ENCODE measurements at places on chromosomes 12 and 14.

DNA sequence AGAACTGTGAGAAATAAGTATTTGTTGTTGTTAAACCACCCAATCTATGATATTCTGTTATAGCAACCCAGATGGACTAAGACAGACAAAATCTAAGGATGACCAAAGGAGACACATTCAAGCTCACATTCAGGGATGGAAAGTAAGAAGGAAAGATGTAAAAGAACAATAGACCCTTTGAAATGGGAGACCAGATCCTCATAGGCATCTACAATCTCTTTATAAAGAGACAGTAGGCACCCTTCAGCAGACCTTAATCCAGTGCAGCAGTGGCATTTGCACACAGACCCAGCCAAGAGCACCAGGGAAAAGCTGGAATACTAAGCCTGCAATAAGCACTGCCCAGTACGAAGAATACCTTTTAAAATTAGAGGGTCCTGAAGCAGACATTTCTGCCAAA is 132.7 kb downstream of the KLHL28 start:
- no peak for DNase-seq

DNA sequence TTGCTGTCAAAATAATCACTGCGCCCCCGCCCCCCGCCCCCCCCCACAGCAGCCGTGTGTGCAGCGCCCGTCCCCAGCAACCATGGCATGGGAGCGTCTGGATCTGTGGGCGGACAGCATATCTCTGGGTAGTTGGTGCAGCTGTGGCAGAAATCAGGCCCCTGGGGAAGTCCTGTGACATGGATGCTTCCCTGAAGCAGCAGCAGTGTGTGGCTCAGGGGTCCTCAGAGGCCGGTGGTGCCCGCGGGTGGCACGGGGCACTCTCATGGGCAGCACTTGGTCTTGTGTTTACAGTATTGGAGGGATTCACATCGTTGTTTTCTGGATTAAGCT is 19.2 kb downstream of the XRCC3 start:
- DNase-seq, result no peak

- no peak for DNase-seq
Measured at GRCh38 chr12:46921764-46922133, 96.0 kb upstream of the SLC38A4 start.

DNA sequence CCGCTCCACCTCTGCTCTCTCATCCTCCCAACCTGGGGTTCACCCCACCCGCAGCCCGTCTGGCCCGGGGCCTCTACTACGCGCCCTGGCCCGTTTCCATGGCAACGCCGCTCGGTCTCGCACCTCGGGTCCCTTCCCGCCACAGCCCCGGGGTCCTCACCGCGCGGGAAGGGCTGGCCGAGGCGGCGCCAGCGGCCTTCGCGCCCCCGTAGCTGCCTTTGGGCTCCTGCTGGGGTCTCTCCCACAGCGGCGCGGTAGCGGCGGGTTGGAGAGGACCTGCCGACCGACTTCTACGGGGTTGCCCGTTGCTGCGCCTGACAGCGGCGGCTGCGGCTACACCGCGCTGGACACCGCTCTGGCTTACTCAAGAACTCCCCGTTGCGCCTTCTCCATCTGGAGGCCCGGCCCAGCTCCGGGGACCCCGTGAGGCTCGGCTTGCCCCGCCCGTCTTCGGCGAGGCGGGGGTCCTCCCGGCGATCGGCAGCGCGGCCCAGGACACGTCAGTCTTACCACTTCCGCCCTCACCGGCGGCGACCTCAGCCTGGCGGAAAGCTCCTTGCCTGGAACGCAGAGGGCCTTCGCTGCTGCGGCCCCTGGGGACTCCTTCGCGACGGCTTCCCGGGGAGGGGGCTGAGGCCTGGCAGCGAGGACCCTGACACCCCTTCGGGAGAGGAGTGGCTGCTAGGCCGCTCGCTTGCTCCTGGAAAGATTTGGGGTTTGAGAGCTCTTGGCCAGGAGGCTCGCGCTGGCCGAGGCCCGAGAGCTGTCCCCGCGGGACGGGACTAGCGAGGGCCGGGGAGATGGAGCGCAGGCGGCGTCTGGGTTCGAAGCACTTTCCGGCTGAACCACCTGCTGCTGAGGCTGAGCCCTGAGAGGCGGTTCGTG is at the start of gene TM9SF1:
Gene TM9SF1, minus strand, starts transcription at position 256 of the 885 bp plus-strand sequence. CDS start 422 bp downstream, outside the sequence.
- DNase-seq, result peak; percentile 49

DNA sequence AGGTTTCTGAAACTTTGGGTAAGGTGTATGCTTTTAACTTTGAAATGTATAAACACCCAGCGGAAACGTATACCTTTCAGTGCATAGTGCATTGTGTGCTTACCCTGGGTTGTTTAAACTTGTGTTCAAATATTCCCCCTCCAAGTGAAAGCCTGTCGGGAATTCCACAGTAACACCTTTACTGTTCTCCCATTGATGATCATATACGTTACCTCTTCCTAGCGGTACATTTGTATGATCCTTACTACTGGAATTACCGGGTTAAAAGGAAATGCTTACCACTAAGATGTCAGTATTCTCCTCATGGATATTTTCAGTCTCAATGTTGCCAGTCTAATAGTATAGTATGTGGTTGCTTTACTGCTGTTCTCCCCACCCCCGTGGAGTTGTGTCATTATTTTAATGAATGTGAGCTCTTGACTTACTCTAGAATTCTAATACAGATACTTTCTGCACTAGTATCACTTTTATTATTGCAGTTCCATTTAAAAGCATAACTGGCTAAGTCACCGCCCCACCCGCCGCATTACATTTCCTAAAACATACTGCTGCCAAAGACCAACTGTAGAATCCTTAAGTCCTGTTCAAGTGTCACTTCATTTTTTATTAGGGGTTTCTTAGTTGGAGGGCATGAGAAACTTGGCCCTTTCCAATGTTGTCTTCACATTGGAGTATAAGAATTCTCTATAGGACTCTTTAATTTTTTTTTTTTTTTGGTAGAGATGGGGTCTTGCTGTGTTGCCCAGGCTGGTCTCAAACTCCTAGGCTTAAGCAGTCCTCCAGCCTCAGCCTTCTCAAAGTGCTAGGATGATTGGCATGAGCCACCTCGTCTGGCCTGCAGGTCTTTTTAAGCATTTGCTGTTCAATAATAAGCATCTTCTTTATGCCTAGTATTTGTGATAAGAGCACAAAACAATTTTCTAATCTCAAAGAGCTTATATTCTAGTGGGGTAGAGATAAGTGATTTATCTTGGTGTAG is 24.9 kb downstream of the NUDT4 start:
- no peak for DNase-seq

GRCh38 chr12:65434737-65435136 is 156.3 kb downstream of the MSRB3 start:
- no peak for DNase-seq

- DNase-seq, result no peak
Measured at GRCh38 chr12:123356159-123356670, 8.4 kb downstream of the SBNO1 start.

GRCh38 chr14:54610051-54610977 is 43.4 kb downstream of the SAMD4A start:
- no peak for DNase-seq

GRCh38 chr12:129185855-129186254 is 332.6 kb downstream of the GLT1D1 start:
- DNase-seq, result no peak

DNA sequence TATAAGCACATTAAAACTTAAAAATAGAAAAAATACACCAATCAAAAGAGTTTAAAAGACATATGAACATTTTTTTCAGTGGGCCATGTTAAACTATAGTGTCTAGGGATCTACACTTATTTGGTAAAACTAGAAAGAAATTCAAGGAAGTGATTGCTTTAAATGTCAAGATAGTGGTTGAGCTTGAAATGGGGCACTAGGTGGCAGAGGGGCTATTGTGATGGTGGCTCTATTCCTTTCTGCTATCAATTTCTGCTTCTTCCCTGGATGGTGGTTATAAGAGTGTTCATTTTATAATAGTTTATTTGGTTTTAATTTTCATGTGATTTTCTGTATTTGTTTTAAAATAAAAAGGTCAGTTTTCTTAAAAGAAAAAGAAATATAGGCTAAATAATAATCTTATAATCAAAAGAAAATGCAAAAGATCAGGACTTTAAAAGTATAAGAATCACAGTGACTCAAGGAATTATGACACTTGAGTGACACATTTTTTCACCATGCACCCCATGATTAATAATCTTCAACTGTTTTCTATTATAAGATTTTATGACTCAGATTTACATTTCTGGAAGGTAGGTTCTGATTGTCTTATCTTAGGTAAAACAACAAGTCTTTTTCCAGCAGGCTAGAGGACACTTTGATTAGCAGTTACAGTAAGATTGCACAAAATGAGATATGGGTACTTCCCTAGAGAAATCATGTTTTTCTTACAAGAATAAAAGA is 137.5 kb downstream of the FSCB start:
- DNase-seq, result no peak

DNA sequence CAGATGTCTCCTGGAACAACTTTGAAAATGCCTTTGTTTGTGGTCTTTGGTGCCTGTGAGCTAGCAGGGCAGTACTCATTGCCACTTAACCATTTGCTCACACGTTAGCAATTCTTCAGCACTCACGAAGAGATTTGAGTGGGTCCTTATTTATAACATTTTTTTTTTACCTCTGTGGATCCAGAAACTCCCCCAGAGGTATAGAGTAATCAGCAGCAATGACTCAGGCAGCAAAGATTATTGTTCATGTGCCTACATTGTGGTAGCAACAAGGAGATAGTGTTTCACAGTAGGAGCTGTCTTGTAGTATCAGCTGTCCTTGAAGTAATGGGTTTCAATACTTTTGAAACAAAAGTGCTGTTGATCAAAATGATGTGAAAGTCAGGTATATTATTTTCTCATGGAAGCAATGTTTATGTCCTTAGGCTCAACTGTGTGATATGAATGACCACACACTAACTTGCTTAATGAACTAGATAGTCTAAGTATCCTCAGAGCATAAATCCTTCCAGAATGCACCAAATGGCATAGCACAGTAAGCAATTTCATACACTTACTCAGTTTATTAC is 304.1 kb downstream of the EGLN3 start:
- DNase-seq, result no peak

DNA sequence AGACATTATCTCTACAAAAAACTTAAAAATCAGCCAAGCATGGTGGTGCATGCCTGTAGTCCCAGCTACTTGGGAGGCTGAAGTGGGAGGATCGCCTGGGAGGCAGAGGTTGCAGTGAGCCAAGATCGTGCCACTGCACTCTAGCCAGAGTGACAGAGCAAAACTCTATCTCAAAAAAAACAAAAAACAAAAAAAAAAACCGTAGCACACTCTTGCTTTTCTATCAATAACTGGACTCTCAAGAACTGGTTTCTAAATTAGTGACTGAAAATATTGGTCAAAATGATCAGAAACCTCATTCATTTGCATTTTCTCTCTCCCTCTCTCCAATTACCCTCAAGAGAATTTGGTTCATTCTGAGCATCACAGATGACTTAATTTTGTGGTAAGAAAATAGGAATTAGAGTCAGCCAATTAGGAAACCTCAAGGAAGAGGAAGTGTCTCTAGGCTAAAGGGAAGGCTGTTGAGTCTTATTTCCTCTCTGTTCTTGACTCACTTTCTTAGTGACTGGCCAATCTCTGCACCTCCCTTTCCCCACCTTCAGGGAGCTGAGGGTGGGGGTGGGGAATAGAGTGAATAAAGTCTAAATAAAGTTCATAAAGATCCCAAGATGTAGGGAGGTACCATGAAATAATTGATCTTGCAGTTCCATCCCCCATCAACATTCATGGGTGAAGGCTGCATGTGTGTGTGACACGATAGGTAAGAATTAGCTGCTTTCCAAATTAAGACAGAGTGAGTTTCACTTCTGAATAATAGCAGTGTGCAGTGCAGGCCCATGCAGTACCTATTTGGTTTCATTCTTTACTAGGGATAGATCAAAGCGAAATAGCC is 6.8 kb upstream of the PSMA6 start:
- DNase-seq, result no peak
